ENCODE measurements at places on chromosomes 6 and 20. TPM values are rescaled to one million over a fixed set of nuclear protein-coding genes. Genes with fewer than 3 reads are reported as not detected.

DNA sequence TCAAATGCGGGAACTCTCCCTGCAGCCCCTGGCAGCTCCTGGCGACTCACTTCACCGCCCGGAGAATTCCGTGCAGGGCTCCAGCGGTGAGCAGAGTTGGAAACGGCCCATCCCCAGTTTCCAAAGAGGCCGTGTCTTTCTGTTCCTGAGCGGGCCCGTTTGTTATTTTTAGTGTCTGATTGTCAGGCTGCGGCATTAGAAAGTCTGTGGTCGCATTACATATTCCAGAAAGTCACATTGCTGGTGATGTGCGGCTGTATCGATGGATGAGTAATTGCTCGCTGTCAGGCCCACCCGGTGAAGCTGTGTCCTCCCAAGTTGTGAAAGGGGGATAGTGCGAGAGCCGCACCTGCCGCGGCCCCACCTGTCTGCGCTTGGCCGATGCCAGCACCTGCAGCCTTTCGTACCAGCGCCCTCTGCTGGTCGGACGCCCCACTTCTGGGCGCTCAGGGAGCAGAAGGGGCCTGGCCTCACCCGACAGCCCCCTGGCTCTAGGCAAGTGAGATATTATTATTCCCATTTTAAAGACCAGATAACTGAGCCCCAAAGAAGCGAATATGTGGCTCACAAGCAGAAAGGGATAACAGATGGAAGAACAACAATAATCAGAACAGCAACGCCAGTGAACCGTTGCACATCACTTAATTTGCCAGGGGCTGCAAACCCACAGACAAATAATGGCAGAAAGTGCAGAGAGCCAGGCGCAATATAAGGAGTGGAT lies 244.9 kb downstream of the TSHZ2 start:
- H3K4me1 ChIP-seq: peaks cover 5% of the 10 kb centered on the region
- H3K36me3 ChIP-seq: no peaks in the 10 kb centered on the region
- H3K4me3 ChIP-seq: peak overlapping the region; percentile 21

IL17F gene
- not detected for total RNA-seq

SAMD3 gene
- total RNA-seq: 5.5 TPM

DNA sequence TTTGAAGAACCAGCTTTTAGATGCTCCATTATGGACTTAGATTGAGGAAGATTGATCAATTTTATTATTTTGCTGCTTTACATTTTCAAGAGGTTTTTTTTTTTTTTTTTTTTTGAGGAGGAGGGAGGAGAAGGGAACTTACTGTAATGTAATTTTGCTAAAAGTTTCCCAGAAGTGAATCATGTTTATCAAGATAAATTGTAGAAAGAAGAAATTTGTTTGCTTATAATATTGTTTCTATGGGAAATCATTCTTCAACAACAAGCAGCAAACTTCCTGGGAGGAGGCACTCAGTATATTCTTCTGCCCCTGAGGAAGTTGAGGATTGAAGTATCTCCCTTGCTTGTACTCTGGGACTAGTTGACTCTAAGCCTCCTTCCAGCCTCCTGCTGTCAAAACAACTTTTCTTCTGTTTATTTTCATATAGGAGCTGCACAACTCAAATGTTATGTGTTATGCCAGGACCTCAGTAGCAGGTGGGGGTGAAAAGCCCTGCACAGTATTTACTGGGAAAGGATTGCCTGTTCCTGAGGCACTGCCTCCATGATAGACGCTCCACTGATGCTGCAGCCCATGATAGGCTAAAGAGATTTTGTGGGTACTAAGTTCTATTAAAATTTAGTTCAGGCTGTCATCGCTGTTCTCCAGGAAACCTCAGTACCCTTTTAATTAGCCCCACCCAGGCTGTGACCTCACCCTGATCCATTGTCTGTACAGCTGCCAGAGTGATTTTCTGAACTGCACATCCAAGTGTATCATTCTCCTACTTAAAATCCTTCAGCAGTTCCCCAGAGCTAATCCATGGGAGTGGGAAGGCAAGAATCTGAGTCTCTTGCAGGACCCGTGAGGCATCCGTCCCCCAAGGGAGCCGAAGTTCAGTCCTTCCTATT lies 51.9 kb downstream of the CARMIL1 start:
- no peaks in the 10 kb centered on the region for H3K36me3 ChIP-seq
- no peak overlapping the region for H3K27ac ChIP-seq
- no peak for DNase-seq
- H3K4me3 ChIP-seq: no peak overlapping the region

GRCh38 chr6:110226261-110226660 lies 46.0 kb downstream of the CDC40 start:
- H3K36me3 ChIP-seq: peaks cover 60% of the 10 kb centered on the region
- no peaks in the 10 kb centered on the region for H3K27me3 ChIP-seq
- no peak overlapping the region for H3K4me3 ChIP-seq
- H3K4me1 ChIP-seq: no peaks in the 10 kb centered on the region

TNFRSF21 gene
- total RNA-seq: 21.7 TPM

SLC4A11 gene
- 5.0 TPM for total RNA-seq

- no peak for DNase-seq
- H3K4me3 ChIP-seq: no peak overlapping the region
- no peak overlapping the region for H3K27ac ChIP-seq
- no peaks in the 10 kb centered on the region for H3K27me3 ChIP-seq
Observed at GRCh38 chr6:164412566-164412965, 896.8 kb downstream of the C6orf118 start.

MEI4 gene
- total RNA-seq: not detected

DNA sequence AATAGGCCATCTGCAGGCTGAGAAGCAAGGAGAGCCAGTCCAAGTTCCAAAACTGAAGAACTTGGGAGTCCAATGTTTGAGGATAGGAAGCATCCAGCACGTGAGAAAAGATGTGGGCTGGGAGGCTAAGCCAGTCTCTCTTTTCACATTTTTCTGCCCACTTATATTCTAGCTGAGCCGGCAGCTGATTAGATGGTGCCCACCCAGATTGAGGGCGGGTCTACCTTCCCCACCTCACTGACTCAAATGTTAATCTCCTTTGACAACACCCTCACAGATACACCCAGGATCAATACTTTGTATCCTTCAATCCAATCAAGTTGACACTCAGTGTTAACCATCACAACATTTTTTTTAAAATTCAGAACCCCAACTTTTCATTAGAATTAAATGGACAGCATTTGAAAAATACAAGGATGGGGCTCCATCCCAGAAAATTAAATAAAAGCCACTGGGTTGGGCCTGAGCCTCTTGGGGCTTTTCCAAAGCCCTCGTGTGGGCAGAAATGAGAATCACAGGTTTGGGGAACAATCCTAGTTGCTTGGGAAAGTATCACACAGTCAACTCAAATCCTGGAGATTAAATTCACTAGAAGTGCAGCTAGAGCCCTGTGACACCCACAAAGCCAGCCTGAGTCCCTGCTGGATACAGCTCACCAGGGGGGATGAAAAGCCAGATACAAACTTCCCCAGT lies 2.2 kb downstream of the CLDN20 start:
- no peaks in the 10 kb centered on the region for H3K4me1 ChIP-seq
- no peaks in the 10 kb centered on the region for H3K36me3 ChIP-seq
- DNase-seq: no peak

- no peak for DNase-seq
- no peak overlapping the region for H3K4me3 ChIP-seq
- no peaks in the 10 kb centered on the region for H3K4me1 ChIP-seq
- no peaks in the 10 kb centered on the region for H3K27me3 ChIP-seq
Observed at GRCh38 chr6:76004202-76004601, 68.3 kb downstream of the IMPG1 start.

BTN1A1 gene
- total RNA-seq: not detected

SEC63 gene
- 96.5 TPM for total RNA-seq

DNA sequence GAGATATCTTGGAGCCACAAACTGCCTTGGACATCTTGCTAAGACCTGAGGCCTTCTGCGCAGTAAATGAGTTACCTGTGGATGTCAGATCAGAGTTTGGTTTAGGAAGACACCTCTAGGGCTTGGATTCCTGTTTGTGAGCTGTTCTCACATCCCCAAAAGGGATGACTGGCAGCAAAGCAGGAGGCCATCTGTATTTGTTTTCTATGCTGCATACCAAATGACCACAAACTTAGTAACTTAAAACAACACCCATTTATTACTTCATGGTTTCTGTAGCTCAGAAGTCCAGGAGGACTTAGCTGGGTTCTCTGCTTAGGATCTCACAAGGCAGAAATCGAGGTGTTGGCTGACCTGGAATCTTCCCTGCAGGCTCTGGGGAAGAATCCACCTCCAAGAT lies 116.7 kb downstream of the UNC5CL start:
- no peak overlapping the region for H3K27ac ChIP-seq
- no peak overlapping the region for H3K4me3 ChIP-seq
- no peaks in the 10 kb centered on the region for H3K4me1 ChIP-seq
- no peaks in the 10 kb centered on the region for H3K36me3 ChIP-seq

DNA sequence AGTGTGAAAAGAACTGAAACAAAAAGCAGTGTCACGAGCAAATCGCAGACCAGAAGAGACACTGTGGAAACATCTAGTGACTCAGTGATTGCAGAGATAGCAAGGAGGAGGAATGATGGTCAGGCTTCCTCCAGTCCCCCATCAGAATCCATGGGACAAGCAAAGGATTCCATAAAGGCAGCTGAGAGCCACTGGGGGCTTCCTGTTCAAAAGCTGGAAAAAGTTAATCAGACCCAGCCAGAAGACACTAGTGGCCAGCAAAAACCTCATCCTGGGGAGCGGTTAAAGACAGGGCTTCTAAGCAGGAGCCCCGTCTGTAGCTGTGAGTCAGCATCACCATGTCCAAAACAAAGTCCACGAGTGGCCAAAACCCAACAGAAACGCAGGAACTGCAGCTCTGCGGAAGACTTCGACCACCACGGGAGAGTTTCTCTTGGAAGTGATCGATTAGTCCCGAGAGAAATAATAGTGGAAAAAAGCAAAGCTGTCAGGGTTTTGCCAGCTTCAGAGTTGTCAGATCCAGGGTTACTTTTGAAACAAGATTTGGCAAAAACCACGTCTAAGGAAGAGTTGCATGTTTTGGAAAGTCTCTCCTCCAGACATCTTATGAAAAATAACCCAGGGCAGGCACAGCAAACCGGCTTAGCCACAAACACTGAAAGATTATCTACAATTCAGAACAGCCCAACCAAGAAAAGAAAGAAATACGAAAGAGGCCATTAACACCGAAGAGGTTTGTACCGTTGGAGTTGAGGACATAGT lies 51.0 kb downstream of the JAG1 start:
- peak overlapping the region; percentile 59 for H3K27ac ChIP-seq
- H3K4me3 ChIP-seq: no peak overlapping the region
- no peaks in the 10 kb centered on the region for H3K27me3 ChIP-seq
- DNase-seq: no peak
- H3K36me3 ChIP-seq: no peaks in the 10 kb centered on the region

- no peaks in the 10 kb centered on the region for H3K4me1 ChIP-seq
- DNase-seq: no peak
- H3K27ac ChIP-seq: no peak overlapping the region
- no peaks in the 10 kb centered on the region for H3K36me3 ChIP-seq
- H3K27me3 ChIP-seq: no peaks in the 10 kb centered on the region
- no peak overlapping the region for H3K4me3 ChIP-seq
Observed at GRCh38 chr6:123869334-123869733, 65.7 kb downstream of the NKAIN2 start.

- DNase-seq: no peak
- no peak overlapping the region for H3K4me3 ChIP-seq
- H3K27ac ChIP-seq: no peak overlapping the region
- no peaks in the 10 kb centered on the region for H3K27me3 ChIP-seq
- peaks cover 10% of the 10 kb centered on the region for H3K4me1 ChIP-seq
Observed at GRCh38 chr6:6910734-6911295, 196.9 kb upstream of the RREB1 start.

DNA sequence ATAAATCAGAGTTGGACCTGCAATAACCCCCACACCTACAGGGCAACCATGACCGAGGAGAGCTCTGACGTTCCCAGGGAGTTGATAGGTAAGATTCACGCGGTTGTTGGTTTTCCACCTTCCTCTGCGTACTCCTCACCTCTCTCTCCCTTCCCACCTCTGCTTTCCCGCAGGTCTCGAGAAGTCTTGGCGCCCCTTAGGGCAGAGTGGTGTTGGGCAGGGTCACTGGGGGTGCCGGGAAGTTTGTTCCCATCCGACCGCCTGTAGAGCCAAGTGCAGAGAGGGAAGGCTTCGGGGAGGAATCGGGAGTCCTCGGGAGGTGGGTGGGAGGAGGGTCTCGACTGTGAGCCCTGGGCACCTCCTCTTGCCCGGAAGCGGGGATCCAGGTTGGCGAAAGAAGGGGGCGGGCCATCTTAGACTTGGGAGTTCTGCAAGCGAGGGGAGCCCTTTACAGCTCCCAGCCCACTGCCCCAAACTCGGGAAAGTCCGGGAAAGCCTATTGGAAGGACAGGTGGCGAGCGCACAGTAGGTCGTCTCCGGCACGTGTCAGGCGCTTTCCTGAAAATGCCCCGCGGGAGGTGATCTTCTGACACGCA lies 672 bp downstream of the CARMIL1 start:
- H3K4me3 ChIP-seq: peak overlapping the region; percentile 80
- H3K4me1 ChIP-seq: peaks cover 19% of the 10 kb centered on the region
- H3K36me3 ChIP-seq: no peaks in the 10 kb centered on the region
- H3K27me3 ChIP-seq: peaks cover 12% of the 10 kb centered on the region

GRCh38 chr20:61548069-61548468 lies 296.0 kb downstream of the CDH4 start:
- DNase-seq: no peak
- H3K4me1 ChIP-seq: no peaks in the 10 kb centered on the region
- H3K27ac ChIP-seq: no peak overlapping the region

DNA sequence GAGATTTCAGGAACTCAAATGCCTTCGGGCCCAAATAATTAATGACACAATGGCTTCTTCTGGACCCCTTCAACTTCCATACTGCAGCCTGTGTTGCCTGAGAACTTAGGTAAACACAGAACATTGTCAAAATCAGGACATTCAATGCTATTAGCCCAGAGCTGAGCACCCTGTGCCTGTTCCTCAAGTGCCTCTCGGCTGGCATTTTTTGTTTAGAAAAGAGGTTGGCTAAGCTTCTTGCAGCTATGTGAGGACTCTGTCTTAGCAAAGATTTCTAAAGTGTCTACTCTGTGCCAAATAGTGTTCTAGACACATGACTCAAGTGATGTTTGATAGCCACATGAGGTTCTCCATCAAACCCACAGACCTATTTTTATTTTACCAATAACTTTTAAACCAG lies 289.3 kb upstream of the ARID1B start:
- no peak overlapping the region for H3K4me3 ChIP-seq
- H3K36me3 ChIP-seq: no peaks in the 10 kb centered on the region
- no peaks in the 10 kb centered on the region for H3K4me1 ChIP-seq
- H3K27ac ChIP-seq: no peak overlapping the region

EPHA7 gene
- 0.86 TPM for total RNA-seq

POFUT1 gene
- 26.1 TPM for total RNA-seq

PSMB8 gene
- 103 TPM for total RNA-seq

- no peak overlapping the region for H3K4me3 ChIP-seq
- H3K4me1 ChIP-seq: no peaks in the 10 kb centered on the region
- H3K36me3 ChIP-seq: no peaks in the 10 kb centered on the region
Observed at GRCh38 chr6:146814148-146814750, 215.5 kb downstream of the ADGB start.
